Breast epithelium (tissue), 4 donors: ENCODE measurements at places on chromosomes 1 and 21.

- DNase-seq = peak; percentile 25
Measured at GRCh38 chr21:42567861-42568260, 54.2 kb downstream of the SLC37A1 start.

DNA sequence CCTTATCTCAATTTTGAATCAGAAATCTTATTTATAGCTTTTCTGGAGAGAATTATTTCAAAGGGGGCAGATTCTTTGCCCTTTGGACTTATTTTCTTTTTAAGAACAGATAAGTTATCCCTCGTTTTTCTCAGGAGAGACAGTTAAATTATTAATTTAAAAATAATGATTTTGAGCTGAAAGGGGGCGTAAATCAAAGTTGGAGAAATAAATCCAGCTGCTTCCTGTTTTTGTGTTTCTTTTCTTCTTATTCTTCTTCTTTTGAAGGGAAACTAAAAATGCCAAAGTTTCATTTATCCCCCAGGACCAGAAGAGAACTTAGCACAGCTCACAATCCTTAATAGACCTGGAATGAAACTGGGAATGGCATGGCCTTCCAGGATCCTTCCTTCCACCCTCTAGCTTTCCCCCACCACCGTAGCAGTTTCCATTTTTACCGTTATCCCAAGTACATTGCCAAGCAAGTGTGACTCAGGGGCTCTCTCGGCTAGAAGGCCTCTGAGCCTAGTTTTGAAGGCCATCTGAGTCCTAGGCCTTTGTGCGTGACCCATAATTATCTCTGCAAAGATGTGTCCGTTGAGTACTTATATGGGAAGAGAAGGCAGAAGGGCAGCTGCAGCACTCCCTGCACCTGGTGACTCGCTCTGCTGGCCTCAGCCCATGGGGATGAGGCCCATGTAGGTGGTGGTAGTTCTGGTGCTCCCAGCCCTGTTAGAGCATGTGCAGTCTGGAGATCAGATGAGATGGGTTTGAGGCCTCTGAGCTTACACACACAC, 181.7 kb downstream of the ROR1 start:
- DNase-seq = no peak

DNA sequence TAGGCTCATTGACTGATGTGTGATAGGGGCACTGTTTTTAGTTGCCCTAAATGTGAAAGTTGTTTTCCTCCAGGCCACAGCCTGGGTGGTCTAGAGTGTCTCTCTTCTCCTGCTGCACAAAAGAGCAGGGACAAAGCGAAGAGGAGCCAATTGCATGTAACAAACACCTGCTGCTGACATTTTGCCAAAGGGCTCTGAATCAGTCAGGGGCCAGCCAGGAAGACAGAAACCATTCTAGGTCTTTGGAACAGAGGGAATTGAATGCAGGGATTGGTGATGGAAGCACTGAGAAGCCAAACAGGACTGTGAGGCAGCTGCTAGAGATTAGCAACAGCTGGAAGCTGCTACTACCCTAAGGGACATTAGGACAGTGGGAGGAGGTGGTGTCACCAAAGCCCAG, 185.3 kb upstream of the POU3F1 start:
- DNase-seq = no peak

DNA sequence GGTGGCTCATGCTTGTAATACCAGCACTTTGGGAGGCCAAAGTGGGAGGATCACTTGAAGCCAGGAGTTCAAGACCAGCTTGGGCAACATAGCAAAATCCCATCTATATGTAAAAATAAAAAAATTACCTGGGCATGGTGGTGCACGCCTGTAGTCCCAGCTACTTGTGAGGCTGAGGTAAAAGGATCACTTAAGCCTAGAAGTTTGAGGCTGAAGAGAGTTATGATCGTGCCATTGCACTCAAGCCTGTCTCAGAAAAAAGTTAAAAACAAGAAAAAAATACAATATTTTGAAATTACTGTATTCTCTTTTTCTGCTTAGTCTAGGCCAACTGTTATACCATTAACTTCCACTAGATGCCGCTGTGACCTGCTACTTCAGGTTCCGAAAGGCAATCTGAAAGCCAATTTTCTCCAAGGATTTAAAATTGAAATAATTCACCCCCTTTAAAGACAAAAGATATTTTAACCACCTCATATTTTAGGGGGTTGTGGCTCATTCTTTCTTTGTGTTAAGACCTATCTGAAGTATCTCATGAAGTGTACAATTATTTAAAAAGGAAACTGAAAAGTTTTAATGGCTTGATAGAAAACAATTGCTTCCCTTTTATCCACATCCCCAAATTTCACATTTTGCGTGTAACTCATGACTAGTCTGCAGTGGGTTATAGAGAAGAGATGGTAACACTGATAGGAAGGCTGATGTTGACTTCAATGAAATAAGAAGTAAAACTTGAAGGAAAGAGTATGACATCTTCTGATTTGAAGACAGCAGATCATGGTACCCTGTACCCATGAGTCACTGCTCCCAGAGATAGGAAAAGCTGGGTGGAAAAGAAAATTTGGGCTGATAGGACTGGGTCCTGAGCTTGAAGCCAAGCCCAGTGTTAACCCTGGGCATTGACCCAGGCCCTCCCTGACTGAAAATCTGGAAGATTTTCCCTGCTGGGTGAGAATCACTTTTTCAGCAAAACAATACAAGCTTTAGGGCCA, 24.4 kb upstream of the CLDN14 start:
- DNase-seq = no peak

- DNase-seq = no peak
Measured at GRCh38 chr21:35014302-35015041, 34.6 kb downstream of the RUNX1 start.
